ENCODE measurements at places on chromosomes 5 and 9.

GRCh38 chr5:171226096-171226754 is 82.8 kb upstream of the TLX3 start:
- no peak for DNase-seq

- DNase-seq, result peak; percentile 75
Measured at GRCh38 chr5:88826646-88827585, 56.1 kb downstream of the MEF2C start.

DNA sequence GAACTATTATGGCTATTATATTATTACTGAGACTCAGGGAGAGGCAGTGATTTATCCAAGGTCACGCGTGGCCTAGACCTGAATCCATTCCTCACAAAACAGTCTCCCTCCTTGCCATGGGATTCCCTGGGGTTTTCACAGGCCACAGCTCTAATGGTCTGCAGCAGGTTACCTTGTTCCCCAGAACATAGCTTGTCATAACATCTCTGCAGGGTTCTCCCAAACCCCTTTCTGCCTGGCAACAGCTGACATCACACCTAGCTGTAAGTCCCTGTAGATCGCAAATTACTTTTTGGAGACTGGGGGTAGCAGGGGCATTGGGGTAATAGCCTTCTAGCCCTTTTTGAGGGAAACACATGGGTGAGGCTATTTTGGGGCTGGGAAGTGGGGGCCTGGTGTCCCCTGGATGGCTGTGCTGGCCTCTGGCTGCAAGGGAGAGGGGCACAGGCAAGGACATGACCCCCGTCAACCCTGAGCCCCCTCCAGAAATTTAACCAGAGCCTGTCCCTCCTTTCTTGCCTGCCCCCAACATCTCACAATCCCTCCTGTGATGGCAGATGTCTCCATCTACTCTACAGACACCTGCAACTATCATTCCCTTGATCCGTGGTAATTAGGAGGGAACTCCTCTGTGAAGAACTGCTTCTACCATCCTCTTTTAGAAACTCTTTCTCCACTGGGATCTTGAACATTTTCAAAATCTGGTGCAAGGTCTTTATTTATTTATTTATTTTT is 1.3 kb downstream of the CD74 start:
- DNase-seq, result peak; percentile 84

GRCh38 chr5:135458356-135458755 is 6.2 kb upstream of the TIFAB start:
- no peak for DNase-seq

GRCh38 chr5:123819386-123819785 is 307.4 kb downstream of the CSNK1G3 start:
- DNase-seq, result no peak
